ENCODE measurements at places on chromosomes 16 and 17. TPM values are rescaled to one million over a fixed set of nuclear protein-coding genes. Genes with fewer than 3 reads are reported as not detected.

DNA sequence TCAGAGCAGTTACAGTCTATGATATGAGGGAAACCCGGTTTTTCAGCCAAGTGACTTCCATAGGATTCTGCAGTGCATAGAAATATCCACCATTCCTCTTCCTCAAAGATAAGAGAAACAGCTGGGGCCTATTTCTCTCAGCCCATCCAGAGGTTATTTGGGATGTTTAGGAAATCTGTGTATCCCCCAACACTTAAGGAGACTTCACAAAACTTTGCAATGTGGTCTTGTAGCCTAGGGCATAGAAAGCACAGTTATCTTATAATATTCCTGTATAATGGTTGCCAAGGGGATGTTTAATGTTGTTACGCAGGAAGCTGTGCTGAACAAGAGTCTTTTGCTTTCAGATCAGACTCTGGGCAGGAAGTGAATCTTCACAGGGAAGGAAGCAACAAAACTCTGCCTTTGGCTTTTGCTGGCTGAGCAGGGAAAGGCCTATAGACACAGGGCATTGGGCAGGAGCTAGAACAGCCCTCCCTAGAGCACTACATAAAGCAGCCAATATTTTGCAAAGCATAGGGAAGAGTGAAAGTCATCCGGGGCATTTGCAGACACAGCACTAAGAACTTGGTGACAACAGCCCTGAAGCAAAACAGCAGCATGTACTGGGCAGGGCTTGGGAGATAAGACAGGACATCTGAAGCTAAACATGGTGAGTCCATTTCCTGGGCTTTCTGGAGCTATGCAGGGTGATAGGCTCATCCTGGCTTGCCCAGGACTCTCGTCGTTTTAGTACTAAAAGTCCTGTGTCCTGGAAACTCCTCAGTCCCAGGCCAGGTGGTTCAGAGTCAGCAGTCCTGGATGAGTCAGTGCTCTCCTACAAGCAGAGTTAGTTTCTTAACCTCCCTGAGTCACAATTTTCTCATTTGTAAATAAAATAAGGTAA lies 18.7 kb upstream of the BEAN1 start:
- peak; percentile 70 for DNase-seq
- no peak overlapping the region for H3K27ac ChIP-seq
- no peaks in the 10 kb centered on the region for H3K4me1 ChIP-seq
- H3K36me3 ChIP-seq, result no peaks in the 10 kb centered on the region

GRCh38 chr16:84851192-84852127 lies 31.7 kb downstream of the CRISPLD2 start:
- no peaks in the 10 kb centered on the region for H3K4me1 ChIP-seq
- no peak overlapping the region for H3K4me3 ChIP-seq
- no peaks in the 10 kb centered on the region for H3K27me3 ChIP-seq

Gene CDK5R1
- 1.5 TPM for total RNA-seq

DNA sequence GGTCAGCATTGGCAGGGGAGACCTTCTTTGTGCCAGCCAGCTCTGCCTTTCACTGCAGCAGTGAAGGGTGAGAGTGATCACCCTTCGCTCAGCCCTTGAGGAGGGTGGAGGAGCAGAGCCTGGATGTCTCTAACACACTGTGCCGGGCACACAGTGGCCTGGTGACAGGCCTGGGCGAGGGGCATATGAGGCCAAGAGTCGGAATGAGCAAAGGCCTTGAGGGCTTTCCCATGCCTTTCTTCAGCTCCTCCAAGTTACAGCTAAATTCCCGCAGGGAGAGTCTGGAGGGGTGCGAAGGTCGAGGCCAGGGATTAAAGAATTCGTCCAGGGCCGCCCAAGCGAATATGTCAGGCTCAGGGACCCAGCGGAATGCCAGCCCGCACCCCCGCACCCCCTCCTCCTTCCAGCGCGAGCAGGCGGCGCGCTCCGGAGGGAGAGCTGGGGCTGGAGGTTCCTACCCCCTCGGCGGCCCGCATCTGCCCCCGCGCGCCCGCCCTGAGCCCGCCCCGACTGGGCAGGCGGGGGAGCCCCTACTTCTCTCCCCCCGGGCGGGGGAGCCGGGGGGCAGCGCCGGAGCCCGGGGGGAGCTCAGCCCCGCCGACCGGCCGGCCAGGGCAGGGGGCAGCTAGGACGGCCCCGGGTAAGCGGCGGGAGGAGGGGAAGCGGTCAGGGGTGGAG lies at the start of gene RASL10B:
TSS of gene RASL10B (plus strand) at position 401 of the 678 bp plus-strand sequence. CDS start 3,546 bp downstream, outside the sequence.
- peak within 1 kb of the TSS; percentile 48 for H3K4me3 ChIP-seq
- H3K36me3 ChIP-seq, result no peaks in the 10 kb centered on the region
- H3K27me3 ChIP-seq, result no peaks in the 10 kb centered on the region

- no peak overlapping the region for H3K4me3 ChIP-seq
- H3K27ac ChIP-seq, result no peak overlapping the region
- no peaks in the 10 kb centered on the region for H3K36me3 ChIP-seq
- H3K27me3 ChIP-seq, result no peaks in the 10 kb centered on the region
These were observed 136.4 kb upstream of the TMEM97 start for GRCh38 chr17:28182559-28182958.

DNA sequence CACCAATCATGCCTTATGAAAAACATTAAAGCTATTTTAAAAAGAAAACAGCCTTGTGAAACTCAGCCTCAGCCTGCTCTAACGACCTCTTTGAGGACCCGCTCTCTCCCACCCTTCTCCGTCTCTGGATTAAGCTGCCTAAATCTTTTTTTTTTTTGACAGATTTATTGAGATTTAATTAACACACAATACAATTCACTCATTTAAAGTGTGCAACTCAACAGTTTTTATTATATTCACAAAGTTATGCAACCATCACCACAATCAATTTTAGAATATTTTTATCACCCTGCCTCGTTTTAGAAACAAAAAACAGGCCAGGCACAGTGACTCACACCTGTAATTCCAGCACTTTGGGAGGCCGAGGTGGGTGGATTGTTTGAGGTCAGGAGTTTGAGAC lies 8.4 kb downstream of the CDR2L start:
- H3K4me3 ChIP-seq, result no peak overlapping the region
- no peaks in the 10 kb centered on the region for H3K27me3 ChIP-seq
- DNase-seq, result no peak
- H3K36me3 ChIP-seq, result no peaks in the 10 kb centered on the region
- H3K4me1 ChIP-seq, result peaks cover 3% of the 10 kb centered on the region
- no peak overlapping the region for H3K27ac ChIP-seq

Gene CD7
- 9.2 TPM for total RNA-seq

- H3K27ac ChIP-seq, result no peak overlapping the region
- no peak overlapping the region for H3K4me3 ChIP-seq
- DNase-seq, result peak; percentile 15
- H3K4me1 ChIP-seq, result peaks cover 3% of the 10 kb centered on the region
- no peaks in the 10 kb centered on the region for H3K36me3 ChIP-seq
- H3K27me3 ChIP-seq, result no peaks in the 10 kb centered on the region
These were observed 157.0 kb downstream of the CPPED1 start for GRCh38 chr16:12646490-12647274.

DNA sequence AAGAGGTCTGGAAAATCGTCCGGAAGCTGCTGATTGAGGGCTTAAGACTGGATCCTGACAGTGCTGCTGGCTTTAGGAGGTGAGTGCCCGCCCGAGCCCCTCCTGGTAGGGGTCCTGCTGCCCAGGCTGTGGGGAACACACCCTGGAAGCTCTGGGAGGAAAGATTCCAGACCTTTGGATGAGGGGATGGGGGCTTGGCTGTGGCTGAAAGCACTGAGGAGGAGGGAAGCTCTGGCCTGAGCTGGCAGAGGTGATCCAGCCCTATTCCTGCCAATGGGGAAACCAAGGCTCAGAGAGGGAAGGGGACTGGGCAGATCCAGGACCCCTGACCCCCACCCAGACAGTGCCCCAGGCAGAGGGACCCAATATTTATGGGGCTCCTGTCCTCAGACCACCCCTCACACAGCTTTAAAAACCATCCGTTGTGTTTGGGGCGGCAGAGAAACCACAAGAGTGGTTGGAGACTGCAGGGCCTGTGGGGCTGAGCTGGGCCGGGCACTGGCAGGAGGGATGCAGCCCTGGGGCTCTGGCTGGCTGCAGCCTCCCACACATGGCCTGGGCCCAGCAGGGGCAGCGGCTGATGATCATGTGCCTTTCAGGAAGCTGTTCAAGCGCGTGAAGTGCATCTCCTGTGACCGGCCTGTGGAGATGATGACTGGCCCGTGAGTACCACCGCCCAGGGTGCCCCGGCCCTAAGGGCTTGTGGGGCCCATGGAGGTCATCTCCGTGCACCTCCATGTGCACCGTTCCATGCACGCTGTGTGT lies 22.8 kb downstream of the UBALD1 start:
- H3K27ac ChIP-seq, result no peak overlapping the region
- H3K4me1 ChIP-seq, result peaks cover 4% of the 10 kb centered on the region
- H3K27me3 ChIP-seq, result no peaks in the 10 kb centered on the region
- H3K4me3 ChIP-seq, result no peak overlapping the region
- DNase-seq, result peak; percentile 53

- H3K4me1 ChIP-seq, result no peaks in the 10 kb centered on the region
- no peaks in the 10 kb centered on the region for H3K36me3 ChIP-seq
- H3K27me3 ChIP-seq, result no peaks in the 10 kb centered on the region
- DNase-seq, result no peak
- H3K4me3 ChIP-seq, result no peak overlapping the region
These were observed 76.4 kb downstream of the SOCS1 start for GRCh38 chr16:11179574-11179973.

Gene ICAM2
- total RNA-seq, result 38.8 TPM

Gene TMEM219
- 127 TPM for total RNA-seq

DNA sequence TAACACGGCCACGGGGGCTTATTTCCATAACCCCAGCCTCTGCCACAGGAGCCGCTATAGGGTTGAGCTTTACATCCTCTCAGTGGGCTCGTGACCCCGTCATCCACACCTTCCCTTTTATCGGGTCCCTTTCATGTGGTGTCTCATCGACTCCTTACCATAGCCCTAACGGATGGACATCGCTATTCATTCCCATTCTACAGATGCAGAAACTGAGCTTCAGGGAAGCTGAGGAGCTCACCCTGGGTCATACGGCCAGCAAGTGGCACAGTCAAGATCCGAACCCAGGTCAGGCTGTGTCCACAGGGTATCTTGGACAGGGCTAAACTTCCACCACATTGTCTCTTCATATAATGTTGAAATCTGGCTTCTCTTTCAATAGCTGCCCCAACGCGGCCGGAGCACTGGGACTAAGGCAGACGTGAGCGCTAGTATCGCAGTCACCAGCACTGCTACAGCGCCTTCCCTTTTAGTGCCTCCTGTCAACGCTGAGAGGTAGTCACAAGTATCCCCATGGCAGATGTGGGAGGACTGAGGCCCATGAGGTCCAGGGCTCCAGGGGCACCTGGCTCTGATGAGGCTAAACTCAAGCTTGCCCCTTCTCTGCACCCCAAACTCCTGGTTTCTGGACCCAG lies 50.8 kb downstream of the SOCS1 start:
- no peak overlapping the region for H3K4me3 ChIP-seq
- no peak overlapping the region for H3K27ac ChIP-seq
- DNase-seq, result no peak
- no peaks in the 10 kb centered on the region for H3K36me3 ChIP-seq
- H3K4me1 ChIP-seq, result peaks cover 3% of the 10 kb centered on the region
